ENCODE measurements at places on chromosomes 5 and 9.

DNA sequence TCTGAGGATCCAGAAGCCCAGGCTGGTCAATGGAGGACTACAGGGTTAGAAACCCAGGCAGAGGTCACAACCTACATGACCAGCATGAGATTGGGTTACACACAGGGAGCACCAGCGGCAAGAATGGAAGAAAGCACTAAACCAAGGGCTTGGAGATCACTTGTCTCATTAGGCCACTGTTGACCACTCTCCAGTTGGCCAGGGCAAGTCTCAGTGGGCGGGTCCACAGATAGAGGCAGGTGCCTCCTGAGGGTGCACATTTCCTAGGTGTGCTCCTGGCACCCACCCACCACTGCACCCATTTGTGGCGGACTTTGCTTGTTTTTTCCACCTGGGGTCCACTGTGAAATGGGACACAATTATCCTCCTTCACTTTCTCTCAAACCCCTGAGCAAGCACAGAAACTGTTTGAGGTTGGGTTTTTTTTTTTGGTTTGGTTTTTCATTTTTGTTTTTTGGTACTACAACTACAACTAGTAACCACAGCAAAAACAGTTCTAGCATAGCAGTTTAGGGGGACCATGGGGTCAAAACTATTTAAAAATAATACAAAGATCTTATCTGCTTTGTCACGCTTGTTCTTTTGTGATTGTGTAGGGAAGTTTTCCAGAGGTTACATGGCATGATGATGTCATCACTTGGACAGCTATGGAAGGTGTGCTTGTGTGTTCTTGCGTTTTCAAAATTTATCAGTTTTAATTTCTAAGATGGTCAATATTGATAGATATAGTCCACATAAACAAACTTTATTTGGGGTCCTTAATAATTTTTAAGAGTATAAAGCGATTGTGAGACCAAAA is 6.1 kb downstream of the NPR2 start:
- DNase-seq, result no peak

- DNase-seq, result no peak
Observed at GRCh38 chr9:92550765-92551164, 15.0 kb upstream of the ECM2 start.

GRCh38 chr9:32665101-32665500 is 29.6 kb upstream of the TAF1L start:
- DNase-seq, result no peak

DNA sequence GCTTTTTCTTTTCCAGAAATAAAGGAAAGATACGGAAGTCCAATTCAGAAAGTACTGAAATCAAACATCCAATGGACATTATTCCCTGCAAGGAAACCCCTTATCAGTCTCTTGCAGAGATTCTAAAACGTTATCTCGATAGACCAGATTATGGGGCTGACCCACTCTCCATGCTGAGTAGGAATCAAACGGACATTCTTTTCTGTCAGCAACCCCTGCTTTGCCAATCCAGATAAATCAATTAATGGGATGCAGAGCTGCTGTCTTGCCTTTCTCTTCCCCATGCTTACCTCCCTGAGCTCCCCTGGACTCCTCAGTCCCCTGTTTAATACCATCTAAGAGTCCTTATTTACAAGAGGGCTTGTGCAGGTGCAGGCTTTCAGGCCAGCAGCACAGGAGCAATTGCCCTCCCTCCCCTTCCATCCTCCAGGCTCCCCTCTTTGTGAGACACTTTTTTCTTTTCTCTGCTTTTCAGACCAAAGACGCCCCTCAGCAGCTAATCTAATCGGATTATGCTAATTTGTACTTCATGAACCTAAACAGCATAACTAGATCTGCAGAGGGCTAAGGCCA is 14.2 kb downstream of the TAL2 start:
- DNase-seq, result no peak

- no peak for DNase-seq
Observed at GRCh38 chr5:150184990-150185912, 4.6 kb upstream of the SLC6A7 start.

GRCh38 chr5:134458234-134459009 is 46.7 kb upstream of the CDKN2AIPNL start:
- no peak for DNase-seq

- no peak for DNase-seq
Observed at GRCh38 chr9:38017149-38017884, 51.7 kb downstream of the SHB start.

- DNase-seq, result no peak
Observed at GRCh38 chr5:169176709-169177694, 123.9 kb downstream of the SLIT3 start.

GRCh38 chr5:151571270-151572173 is 19.6 kb downstream of the FAT2 start:
- no peak for DNase-seq

DNA sequence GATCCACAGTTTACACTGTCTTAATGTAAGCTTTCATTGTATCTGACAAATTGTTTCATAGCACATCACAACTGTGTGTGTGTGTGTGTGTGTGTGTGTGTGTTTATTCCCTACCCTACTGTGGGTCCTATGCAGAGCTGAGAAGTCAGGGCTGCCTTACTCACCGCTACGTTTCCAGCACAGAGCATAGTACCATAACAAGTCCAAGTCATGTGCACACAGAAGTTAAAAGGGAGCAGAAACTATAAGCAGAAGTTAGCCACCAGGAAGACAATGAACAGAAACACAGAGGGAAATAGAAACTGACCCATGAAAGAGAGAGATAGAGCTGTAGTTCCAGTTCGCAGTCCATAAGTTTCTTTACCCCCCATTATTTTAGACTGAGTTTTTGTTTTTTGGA is 38.2 kb upstream of the DMXL1 start:
- no peak for DNase-seq

DNA sequence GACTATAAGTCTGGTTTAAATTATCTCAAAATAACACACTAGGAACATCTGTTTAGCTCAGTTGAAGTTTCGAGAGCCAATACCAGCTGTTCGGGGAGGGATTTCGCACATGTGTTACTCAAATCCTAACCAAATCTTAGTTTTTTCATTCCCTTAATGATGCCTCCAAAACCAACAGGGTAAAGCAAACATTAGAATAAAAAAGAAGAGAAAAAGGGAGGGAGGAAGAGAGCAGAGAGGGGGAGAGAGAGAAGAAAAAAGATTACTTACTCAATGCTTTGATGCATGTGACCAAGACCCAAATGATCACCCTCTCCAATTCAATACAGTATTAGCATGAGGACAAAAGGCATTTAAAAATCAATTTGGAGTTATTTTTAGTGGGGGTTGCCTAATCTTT is 86.0 kb upstream of the NR5A1 start:
- DNase-seq, result no peak

DNA sequence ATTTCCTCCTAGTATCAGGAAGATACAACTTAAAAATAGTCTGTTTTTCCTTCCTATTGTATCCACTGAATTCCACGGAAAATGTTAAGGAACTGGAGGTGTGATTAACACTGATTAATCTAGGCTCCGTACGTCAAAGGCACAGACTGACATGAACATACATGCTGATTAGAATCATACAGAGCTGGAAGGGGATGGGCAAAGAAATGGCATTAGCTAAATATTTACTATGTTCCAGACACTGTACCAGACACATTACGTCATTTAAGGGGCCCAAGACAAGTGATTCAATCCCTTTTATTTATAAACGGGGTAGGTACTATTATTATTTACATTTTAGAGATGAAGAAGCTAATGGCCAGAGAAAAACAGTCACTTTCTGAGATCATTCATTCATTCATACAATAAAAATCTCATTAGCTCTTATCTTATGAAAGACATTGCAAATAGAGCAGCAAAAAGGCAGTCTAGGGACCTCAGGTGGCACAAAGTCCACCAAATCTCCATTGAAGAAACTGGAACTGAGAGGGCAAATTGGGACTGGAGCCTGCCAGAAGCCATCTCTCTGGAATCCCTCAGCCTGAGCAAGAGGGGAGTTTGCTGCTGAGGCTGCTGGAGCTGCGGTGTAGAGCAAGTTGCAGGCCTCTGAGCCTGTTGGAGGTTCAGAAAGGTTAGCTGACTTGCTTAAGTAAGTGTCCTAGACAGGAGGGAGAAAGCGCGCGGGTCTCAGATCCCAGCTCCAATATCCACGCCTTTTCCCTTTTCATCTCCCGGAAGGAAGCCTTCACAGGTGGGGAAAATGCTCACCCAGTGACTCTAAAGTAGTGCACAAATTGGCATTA is 1.6 kb upstream of the TGFBR1 start:
- no peak for DNase-seq

GRCh38 chr9:112218908-112219307 is 43.8 kb upstream of the SUSD1 start:
- DNase-seq, result no peak

- no peak for DNase-seq
Observed at GRCh38 chr5:139407517-139407916, 3.6 kb upstream of the SPATA24 start.

DNA sequence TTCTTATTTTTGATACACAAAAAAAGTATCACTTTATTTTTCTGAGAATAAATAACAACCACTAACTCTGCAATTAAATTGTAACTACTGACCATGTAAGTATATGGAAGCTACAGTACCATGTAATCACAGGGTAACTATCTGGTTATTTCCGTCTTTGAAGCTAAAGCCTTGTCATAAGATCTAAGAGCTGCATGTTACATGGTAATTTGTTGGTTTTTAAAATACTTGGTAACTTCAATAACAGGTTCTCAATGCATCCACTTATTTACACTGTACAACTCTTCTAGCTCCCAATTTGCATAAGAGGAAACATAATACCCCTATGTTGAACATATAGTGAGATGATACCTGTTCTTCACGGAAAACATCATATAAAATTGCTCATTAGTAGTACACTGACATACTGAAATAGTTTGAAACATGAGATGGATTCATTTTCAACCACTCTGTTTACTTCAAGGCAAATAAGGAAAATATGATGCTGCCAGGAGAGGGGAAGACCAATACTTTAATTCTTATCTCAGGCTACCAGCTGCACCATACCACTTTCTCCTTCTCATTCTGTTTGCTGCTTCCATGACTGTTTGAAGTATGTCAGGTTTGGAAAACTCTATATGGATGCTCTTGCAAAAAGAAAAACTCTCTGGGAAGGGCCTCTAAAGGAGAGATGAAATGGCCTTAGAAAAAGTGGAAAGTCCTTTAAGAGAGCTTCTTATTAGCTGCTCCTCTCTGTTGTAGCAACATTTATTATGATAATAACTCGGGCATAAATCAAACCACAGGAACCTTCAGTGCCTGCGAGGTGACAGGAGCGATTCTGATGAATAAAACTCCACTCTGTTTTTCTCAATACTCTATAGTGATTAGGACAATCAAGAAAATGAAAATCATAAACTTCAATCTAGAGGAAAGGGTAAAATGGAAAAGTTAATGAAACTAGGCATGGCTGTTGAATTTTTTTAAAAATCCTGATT is 150.2 kb downstream of the KIAA0825 start:
- no peak for DNase-seq

GRCh38 chr9:107312376-107313050 is 29.4 kb downstream of the RAD23B start:
- no peak for DNase-seq

- no peak for DNase-seq
Observed at GRCh38 chr5:36152324-36153297, 700 bp downstream of the SKP2 start.

DNA sequence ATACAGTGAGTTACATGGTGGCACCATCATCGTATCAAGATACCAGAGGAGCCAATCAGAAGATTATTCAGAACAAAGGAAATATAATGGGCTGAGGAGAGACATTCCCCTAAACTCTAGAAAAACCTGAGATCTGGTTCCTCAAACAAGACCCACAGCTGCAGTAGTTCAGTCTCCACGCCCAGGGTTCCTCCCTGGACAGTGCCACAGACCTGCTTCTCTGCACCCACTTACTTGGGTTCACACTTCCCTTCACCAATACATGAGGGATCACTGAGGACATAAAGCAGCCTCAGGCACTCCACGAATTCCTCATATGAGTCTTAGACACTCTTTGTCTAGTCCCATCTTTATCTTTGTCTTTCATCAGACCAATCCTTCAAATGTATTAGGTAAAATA is 101.7 kb downstream of the APTX start:
- DNase-seq, result no peak

DNA sequence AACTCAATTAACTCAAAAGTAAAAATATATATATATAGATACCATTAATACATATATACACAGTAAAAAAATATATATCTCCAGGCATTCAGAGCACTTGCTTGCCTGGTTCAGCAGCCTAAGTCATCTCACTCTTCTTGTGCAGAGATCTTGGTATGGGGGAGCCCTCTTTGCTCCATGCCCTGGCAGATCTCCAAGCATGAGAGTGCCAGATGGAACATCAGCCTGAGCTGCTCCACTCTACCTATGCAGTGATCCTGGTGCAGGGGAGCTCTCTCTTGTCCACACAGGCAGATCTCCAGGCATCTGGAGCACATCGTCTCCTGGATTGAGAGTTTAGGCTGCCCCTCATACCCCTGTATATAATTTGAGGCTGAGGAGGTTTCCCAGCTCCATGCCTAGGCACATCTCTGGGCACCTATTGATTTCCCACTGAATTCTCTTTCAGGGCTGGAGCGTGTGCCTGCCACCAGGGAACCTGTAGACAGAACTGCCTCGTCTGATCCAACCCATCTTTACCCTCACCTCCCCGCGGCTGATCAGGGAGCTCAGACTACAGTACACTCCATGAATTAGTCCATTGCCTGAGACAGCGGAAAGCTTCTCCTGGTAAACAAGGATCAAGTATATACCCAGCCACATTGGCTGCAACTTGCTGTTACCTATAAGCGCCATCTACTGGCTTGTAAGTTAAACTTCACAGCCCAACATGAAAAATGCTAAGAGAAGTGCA is 342.4 kb upstream of the GRIA1 start:
- DNase-seq, result no peak

DNA sequence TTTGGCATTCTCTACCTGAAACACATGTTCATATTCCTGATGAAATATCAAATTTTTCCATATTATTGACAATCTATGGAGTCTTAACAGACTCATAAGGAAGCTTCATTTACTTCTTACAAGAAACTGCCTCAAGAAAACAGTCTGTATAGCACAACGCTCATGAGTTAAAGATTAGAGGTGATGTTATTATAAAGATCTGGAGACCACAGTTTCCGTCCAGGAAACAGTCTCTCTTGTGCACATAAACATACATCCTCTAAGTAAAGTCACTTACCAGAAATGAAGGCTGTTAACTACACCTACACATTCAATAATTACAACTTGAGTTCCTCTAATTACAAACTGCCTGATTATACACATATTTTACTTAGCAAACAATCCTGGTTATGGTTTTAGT is 86.9 kb downstream of the RAPGEF6 start:
- no peak for DNase-seq

DNA sequence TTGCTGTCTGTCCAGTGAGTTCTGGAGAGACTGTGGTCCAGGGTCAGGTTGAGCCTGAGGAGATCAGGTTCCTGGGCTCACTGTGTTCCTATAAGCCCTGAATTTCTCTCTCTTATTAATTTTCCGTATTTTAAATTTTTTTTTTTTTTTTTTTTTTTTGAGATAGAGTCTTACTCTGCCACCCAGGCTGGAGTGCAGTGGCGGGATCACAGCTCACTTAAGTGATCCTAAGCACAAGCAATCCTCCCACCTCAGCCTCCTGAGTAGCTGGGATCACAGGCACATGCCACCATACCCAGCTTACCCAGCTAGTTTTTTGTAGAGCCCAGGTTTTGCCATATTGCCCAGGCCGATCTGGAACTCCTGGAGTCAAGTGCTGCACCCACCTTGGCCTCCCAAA is 22.5 kb downstream of the NDST1 start:
- DNase-seq, result no peak

- no peak for DNase-seq
Observed at GRCh38 chr9:7984203-7984602, 184.6 kb upstream of the DMAC1 start.
